ENCODE measurements at places on chromosomes 5 and 9.
A peak's percentile ranks its signal among the peaks of the same experiment; 100 is the strongest.

- DNase-seq = no peak
These were observed 44.5 kb upstream of the PPP3R2 start for GRCh38 chr9:101639311-101639710.

DNA sequence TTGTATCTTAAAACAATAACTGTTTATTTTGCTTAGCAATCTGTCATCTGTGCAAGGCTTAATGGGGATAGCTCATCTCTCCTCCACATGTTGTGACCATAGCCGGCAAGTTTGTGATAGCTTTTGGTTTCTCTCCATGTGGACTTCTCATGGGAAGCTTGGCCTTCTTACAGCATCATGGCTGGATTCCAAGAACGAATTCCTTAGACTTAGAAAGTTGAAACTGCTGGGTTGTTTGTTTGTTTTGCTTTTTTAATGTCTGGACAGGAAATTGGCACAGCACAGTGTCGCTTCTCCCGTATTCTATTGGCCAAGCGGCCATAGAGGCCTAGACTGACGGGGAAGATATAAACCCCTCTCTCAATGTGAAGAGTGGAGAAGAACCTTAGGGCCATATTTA is 61.0 kb upstream of the PRDM9 start:
- DNase-seq = no peak

- DNase-seq = no peak
These were observed 31.2 kb downstream of the CDK7 start for GRCh38 chr5:69265931-69266330.

- DNase-seq = no peak
These were observed 53.4 kb downstream of the PLPP1 start for GRCh38 chr5:55481293-55481855.

- no peak for DNase-seq
These were observed 80.4 kb downstream of the LHFPL2 start for GRCh38 chr5:78568212-78568611.

DNA sequence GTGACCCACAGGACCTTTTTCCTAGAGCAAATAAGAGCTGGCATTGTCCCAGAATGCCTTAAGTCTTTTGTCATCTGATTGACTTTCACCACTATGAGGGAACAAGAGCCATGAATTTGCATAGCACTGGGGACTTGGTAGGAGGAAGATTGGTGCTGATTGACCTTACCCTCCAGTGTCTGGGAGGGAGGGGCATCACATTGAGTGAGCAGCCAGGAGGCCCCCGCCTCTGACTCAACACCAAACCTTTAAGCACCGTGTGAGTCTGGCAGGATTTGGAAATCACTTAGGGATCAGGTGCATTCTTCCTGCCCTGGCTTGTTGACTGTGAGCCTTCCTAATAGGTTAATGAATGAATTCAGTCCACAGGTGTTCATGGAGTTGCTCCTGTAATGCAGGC is 40.7 kb downstream of the WNK2 start:
- DNase-seq = peak; percentile 54

DNA sequence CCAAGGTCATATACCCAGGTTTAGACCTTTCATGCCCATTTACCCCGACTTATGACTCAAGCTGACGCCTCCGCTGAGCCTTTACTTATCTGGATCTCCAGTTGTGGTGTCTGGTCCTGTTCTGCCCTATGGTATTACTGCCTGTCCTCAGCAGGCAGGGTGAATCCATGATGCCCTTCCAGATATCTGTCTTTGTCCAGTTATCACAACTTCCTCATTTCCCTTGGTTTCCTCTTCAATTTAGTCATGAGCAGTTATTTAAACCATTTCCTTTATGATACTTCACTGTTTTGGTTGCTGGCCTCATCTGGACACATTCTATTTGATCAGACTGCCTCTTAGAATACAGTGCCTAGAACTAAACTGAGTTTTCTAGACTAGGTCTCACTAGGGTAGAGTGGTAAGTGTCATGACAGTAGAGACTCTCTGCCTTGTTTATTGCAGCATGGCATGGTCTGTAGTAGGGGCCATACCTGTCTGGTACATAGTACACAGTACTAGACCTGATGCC is 93.3 kb downstream of the MELK start:
- no peak for DNase-seq

DNA sequence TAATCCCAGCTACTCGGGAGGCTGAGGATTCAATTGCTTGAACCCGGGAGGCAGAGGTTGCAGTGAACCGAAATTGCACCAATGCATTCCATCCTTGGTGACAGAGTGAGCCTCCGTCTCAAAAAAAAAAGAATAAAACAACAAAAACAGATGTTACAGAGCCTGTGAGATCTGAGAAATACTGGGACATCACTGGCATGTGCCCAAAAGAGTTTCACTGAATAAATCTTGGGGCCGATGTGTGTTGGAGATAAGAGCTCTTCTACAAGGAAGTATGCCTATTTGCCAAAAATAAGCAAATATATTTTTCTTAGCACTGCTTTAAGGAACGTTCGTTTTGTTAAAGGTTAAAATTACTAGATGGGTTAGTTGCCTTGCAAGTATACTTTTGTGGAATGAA is 55.1 kb downstream of the KIAA1958 start:
- DNase-seq = no peak

Data from DMS153 (cell line).